Suppressor macrophage treated with lipopolysaccharide for 1 hour (primary cell): ENCODE measurements at places on chromosomes 16 and 17.

GRCh38 chr17:4130715-4131114 is 12.1 kb downstream of the ZZEF1 start:
- peak; percentile 97 for DNase-seq

- DNase-seq = peak; percentile 37
Measured at GRCh38 chr17:1107777-1108477, 71.9 kb downstream of the ABR start.

DNA sequence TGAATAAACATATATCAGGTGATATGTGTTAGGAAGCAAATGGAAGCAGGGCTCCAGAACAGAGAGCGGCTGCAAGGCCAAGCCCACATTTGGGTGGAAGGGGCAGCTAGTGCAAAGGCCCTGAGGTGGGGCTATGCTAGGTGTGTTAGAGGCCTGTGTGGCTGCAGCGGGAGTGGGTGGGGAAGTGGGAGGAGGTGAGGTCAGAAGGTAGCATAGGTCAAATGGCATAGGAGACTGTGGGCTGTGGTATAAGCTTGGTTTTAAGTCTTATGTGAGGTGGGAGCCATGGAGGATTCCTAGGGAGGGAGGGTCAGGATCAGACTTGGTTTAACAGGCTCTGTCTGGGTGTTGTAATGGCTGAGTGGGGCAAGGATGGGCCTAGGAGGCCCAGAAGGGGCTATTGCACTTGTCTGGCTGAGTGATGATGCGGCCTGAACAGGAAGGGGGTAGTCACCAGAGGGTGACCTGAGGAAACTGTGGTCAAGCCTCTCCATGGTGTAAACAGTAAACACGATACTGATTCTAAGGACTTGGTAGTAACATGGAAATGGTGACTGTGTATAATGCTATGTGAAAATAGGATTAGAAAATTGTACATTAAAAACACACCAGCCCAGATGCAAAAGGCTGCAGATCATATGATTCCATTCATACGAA is 31.1 kb downstream of the RAI1 start:
- DNase-seq = peak; percentile 49

DNA sequence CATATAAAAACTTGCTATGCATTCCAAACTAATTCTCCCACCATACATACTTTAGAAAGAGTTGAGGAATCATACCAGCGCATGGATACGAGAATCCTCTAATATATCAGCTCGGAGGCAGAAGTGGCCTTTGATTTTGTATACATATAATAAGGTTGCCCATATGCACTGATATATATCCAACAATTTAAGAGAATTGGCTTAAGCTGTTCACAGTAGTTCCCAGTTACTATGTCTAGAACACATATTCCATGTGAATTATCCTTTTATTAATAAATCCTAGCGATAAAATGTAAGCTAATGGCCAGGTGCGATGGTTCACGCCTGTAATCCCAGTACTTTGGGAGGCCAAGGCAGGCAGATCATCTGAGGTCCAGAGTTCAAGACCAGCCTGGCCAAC is 19.3 kb upstream of the ERN1 start:
- DNase-seq = no peak

DNA sequence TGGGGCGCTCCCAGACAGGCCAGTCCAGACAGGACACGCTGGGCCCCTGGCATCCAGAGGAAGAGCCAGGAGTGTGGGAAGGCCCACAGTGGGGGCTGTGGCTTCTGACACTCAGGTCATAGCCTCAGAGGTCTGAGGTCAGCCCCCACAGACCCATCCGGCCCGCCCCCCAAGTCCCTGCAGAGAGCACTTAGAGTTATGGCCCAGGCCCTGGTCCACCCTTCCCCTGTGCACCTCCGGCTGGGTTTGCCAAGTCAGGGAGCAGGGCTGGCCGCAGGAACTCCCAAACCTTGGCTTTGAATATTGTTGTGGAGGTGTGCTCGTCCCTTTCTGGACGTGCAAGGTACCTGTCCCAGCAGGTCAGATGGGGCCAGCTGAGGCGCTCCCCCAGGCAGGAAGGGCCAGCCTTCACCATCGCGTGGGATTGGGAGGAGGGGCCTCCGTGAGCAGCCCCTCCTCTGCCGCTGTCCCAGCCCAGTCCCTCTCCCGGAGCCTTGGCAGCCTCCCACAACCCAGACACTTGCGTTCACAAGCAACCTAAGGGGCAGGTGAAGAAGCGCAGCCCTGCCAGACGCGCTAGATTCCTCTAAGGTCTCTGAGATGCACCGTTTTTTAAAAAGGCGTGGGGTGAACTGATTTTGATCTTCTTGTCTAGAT is 74.6 kb downstream of the SOCS1 start:
- no peak for DNase-seq

GRCh38 chr17:67436233-67436632 is 59.2 kb downstream of the PITPNC1 start:
- no peak for DNase-seq

DNA sequence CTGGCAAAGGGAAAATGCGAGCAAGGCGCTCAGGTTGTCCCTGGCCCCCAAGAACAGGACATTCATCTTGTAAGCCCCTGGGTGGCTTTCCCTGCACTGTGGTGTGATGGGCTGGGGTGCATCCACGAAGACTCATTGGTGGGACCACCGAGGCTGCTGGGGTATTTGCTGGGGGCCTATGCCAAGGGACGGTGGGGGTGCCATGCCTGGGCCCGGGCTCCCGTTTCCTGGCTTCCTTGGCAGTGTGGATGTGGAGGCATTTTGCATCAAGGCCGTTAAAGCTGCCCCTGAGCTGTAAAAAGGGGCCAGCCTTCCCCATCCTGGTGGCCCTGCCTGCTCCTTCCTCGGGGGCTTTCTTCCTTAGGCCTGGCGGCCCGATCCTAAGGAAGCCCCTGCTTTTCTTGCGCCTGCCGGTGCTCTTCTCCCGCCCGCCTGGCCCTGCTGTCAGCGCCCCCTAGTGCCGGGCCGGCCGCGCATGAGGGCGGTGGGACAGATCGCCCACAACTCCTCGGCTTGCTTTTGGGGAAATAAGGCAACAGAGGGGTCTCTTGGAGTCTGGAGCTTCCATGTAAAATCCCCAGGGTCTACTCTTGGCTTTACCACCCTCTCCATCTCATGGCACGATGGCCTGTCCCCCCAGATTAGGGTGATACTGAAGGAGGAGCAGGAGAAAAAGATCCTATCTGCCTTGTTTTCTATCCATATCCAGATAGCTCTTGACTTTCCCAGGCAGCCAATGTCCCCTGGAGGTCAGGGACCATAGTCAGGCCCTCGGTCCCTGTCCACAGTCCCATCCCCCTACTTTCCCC is 9.8 kb upstream of the TBX2 start:
- DNase-seq = peak; percentile 81

DNA sequence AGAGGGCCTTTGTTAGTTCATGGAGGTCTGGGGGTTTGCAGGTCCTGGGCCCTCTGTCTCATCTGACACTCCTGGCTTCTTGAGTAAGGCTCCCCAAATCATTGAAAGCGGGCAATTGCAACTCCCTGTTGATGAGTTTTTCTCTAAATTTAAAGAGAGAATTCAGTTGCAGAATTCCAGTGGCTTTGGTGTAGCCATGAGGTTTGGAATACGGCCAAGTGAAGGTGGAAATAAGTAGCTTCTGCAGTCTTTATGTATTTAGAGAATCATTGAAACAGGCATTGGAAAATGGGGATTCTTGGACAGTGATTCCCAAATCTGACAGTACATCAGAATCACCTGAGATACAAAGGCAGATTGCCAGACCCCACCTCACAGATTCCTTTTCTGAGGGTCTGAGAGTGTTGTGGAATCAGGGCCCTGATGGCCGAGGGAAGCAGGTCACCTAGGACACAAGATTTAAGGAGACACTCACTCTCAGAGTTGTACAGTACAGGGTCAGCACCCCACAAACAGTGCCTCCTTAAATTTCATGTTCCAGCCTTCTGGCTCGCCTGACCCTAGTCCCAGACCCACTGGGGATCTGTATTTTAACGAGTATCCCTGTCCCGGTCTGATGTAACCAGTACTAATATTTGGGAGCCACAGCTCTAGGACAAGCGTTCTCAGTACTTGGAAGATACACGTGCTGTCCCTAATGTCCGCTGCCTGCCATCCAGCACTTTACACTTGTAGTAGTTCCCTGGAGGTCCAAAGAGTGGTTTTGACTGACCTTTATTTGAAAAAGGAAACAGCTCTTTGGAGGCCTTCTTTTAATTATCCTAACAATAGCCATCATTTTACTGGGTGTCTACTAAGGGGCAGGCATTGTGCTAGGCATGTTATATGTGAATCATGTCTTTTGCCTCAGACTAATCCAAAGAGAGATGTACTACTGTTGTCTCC is 37.8 kb downstream of the YPEL2 start:
- no peak for DNase-seq

GRCh38 chr17:5563456-5563855 is 20.9 kb downstream of the NLRP1 start:
- no peak for DNase-seq

DNA sequence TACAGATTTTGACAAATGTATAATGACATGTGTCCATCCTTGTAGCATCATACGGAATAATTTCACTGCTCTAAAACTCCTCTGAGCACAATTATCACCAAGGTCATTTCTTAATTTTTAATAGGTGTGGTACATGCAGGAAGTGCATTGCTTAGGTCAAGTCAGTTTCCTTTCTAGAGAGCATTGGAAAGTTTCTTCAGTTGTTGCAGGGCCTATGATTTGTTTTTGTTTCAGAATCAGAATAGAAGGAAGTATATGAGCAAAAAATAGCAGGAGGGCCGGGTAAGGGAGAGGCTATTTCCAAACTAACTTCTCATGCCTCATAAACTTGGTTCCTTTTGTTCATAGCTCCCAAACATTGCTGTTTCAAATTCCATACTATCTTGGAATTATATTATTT is 24.0 kb upstream of the SLFN5 start:
- peak; percentile 82 for DNase-seq

GRCh38 chr17:1764284-1764683 is 2.4 kb downstream of the SERPINF1 start:
- peak; percentile 45 for DNase-seq

- no peak for DNase-seq
Measured at GRCh38 chr16:920051-920681, 50.6 kb downstream of the LMF1 start.

DNA sequence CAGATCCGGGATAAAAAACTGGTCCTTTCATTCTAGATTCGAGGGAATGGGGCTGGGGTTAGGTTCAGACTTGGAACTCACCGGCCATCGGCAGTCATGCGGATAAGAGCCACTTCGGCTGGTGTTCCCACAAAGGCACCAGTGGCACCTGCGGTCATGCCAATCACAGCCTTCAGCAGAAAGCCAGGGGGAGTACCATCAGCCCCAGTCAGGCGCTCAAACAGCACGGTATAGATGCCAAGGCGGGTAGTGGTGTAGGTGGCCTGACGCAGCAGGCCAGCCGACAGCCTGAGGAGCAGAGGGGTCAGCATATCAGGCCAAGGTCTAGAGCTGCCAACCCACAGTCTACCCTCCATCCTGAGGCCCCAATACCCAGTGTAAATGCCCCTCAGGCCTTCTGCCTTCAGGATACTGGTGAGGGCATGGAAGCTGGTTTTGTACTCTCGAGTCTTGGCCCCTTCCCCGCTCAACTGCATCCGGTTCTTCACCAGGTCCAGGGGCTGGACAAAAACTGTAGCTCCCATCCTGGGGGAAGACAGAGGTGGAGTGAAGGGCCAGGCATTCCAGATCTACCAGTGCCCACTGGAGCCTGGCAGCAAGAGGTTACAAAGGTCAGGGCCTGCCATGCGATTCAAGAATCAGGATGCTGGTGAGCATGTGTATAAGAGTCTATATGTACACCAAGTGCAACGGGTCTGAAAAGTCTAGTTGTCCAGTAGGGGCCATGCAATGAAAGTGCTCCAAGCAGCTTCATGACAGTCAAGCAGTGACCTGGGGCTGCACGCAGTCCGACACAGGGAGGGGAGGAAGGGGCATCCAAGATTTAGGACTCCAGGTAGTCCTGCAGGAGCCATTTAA is 929 bp downstream of the SLC25A11 start:
- DNase-seq = no peak

GRCh38 chr16:47949276-47949675 is 206.5 kb downstream of the ABCC12 start:
- DNase-seq = no peak

DNA sequence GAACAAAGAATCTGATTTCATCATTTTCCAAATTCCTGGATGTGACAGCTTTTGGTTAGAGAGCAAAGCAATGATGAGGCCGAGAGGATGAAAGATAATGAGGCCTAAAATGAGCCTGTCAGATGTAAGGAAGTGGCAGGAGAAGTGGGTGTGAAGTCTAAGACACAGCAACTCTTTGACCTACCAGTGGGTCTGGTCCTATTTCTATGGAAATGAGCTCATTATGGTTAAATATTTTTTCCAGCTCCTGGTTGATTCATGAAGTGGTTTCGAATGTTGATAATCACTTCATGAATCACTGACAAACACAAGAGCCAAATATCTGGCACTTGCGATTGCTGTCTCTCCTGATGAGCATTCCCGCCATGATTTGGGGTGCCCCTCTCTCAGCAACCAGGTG is 273.3 kb upstream of the CDH5 start:
- no peak for DNase-seq

GRCh38 chr16:13634959-13635358 is 285.0 kb upstream of the ERCC4 start:
- no peak for DNase-seq

- DNase-seq = no peak
Measured at GRCh38 chr16:17658881-17659280, 188.1 kb upstream of the XYLT1 start.

GRCh38 chr16:12172343-12172742 is 195.8 kb downstream of the SNX29 start:
- no peak for DNase-seq

DNA sequence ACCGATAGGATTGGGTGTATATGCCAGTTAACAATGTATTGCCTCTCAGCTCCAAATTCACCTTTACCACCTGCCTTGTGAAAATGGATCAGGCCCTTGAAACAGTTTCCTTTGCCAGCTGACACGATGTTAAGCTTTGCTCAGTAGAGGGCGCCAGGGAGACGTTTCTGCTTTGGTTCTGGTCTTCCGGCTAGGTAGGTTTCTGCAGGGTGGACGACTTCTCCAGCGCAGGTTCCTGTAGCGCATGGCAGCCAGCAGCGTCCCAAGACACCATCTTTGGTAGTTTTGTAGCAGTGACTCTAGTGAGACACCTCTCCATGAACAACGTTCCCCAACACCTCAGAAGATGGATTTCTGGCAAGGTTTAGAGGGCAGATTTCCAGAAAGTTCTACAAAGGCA is 24.0 kb downstream of the SYCE1L start:
- peak; percentile 43 for DNase-seq

- no peak for DNase-seq
Measured at GRCh38 chr17:39921323-39921722, 2.9 kb upstream of the GSDMB start.

DNA sequence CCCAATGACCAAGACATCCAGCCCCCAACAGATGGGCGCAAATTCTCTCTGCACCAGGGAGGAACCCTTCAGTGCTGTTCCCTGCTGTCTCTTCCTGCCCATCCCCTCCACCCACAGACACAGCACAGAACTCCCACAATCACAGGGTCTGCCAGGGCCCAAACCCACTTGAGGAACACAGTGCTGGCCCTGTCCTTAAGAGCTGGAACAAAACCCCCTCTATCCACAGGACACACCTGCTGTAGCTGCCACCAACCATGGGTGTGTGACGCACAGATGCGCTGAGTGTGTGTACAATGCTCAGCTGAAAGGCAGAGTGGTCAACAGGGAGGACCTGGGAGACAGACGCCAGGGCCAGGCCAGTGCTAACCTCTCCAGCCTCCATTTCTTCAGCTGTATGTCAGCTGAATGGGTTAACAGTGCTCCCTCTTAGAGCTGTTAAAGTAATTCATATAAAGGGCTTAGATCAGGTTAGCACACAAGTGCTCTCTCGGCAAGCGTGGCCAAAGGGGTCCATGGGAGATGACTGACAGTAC is 62.1 kb downstream of the AMFR start:
- DNase-seq = no peak

- DNase-seq = no peak
Measured at GRCh38 chr17:69712801-69713311, 298.4 kb downstream of the MAP2K6 start.
